ENCODE measurements at places on chromosomes 13 and 19. TPM values are rescaled to one million over a fixed set of nuclear protein-coding genes. Genes with fewer than 3 reads are reported as not detected.

FCHO1 gene
- 19.7 TPM for total RNA-seq

DIRAS1 gene
- 3.7 TPM for total RNA-seq

MPV17L2 gene
- 10.0 TPM for total RNA-seq

ZNF799 gene
- total RNA-seq: 1.7 TPM

SHC2 gene
- total RNA-seq: 0.80 TPM
